ENCODE measurements at places on chromosomes 2 and 18. TPM values are rescaled to one million over a fixed set of nuclear protein-coding genes. Genes with fewer than 3 reads are reported as not detected.

Gene CARF
- 4.2 TPM for total RNA-seq

Gene TUBA4B
- total RNA-seq, result not detected

Gene FAM161A
- total RNA-seq, result 1.7 TPM

Gene TWIST2
- total RNA-seq, result 136 TPM

Gene DNER
- 8.2 TPM for total RNA-seq

Data from omental fat pad (tissue), 4 donors.